ENCODE measurements at places on chromosomes 11 and 22.

GRCh38 chr11:114247070-114247789 is 49.0 kb upstream of the NNMT start:
- no peak for DNase-seq

- no peak for DNase-seq
Measured at GRCh38 chr11:45041596-45041995, 90.9 kb upstream of the TP53I11 start.

DNA sequence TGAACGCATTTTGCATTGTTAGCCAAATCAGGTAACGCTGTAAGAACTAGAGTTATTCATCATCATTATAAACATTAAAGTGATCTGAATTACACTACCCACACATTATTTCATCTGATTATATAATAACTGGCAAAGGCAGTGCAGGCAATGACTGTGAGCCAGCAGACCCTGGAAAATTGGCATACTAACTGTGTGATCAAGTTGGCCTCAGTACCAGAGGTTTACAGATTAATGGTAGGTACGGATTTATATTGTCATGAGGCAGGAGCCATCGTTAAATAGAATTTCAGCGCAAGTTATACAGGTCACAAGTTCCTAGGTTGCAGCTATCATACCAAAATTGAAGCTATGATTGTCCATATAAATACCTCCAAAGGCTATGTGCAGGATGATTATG is 225.4 kb downstream of the CNTN5 start:
- DNase-seq = no peak

GRCh38 chr11:27909386-27909785 is 198.6 kb downstream of the KIF18A start:
- no peak for DNase-seq

- no peak for DNase-seq
Measured at GRCh38 chr11:128961645-128962044, 19.0 kb upstream of the TP53AIP1 start.

DNA sequence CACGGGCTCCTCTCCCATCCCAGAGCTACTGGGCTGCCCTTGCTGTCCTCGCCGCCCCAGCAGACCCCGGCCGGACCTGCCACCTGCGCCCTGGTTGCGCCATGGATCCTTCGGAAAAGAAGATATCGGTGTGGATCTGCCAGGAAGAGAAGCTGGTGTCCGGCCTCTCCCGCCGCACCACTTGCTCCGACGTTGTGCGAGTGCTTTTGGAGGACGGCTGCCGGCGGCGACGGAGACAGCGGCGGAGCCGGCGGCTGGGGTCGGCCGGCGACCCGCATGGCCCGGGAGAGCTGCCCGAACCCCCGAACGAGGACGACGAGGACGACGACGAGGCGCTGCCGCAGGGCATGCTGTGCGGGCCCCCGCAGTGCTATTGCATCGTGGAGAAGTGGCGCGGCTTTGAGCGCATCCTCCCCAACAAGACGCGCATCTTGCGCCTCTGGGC is 382 bp downstream of the RASSF10 start:
- no peak for DNase-seq

GRCh38 chr11:102926517-102926916 is 29.0 kb downstream of the MMP13 start:
- DNase-seq = no peak

- DNase-seq = peak; percentile 7
Measured at GRCh38 chr11:8593935-8594909, at the start of gene STK33. TSS of gene STK33 (minus strand) at chr11:8594228. CDS start at chr11:8474905, 119,323 bp downstream.

DNA sequence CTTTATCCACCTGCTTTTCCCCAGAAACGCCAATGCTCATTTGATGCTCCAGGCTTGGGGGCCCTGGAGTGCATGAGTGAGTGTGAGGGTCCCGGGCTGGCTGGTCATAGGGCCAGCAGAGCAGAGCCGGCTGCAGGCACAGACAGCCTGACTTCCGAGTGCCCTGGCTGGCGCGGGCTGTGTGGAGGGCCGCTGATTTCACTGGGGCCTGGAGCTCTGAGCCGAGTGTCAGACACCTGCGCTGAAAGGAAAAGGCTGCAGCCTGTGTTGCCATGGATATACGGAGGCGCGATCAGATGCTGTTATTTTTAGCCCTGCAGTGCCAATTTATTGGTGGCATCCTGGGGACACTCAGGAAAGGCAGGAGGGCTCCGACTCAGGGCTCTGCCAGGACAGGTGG is 87.6 kb downstream of the ST3GAL4 start:
- no peak for DNase-seq

- DNase-seq = peak; percentile 36
Measured at GRCh38 chr22:31947296-31947695, 3.0 kb downstream of the YWHAH start.

- DNase-seq = no peak
Measured at GRCh38 chr11:72452495-72452894, 18.2 kb upstream of the CLPB start.

DNA sequence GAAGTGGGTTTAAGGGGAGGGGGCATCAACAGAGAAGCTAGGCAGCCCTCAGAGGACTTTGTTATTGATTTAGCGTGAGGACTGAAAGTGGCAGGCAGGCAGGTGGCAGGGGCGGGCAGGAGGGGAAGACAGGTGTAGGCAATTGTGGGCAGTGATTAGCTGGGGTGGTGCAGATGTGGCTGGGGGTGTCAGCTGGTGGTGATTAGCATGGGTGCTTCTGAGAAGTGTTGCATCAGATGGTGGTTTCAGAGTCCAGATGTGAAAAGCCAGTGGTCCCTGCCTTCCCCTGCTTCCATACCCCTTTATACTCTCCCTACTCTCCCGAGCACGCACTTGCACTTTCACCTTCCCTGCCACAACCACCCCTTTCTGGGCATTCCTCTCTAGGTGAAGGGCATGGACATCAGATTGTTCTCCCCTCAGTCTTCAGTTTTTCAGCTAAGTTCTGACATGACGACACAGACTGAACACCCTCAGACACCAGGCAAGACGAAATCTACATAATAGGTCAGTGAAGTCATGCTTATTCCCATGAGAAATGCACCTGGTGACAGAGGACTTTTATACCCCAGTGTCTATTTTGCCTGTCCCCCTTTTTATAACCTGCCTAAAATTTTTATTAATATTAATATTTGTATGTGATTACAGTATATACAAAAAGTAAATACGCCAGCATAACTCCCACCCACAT is 435.7 kb upstream of the CADM1 start:
- no peak for DNase-seq

GRCh38 chr22:19876941-19877625 is 22.4 kb upstream of the GNB1L start:
- DNase-seq = no peak

GRCh38 chr11:121543836-121544380 is 91.1 kb upstream of the SORL1-AS1 start:
- no peak for DNase-seq

DNA sequence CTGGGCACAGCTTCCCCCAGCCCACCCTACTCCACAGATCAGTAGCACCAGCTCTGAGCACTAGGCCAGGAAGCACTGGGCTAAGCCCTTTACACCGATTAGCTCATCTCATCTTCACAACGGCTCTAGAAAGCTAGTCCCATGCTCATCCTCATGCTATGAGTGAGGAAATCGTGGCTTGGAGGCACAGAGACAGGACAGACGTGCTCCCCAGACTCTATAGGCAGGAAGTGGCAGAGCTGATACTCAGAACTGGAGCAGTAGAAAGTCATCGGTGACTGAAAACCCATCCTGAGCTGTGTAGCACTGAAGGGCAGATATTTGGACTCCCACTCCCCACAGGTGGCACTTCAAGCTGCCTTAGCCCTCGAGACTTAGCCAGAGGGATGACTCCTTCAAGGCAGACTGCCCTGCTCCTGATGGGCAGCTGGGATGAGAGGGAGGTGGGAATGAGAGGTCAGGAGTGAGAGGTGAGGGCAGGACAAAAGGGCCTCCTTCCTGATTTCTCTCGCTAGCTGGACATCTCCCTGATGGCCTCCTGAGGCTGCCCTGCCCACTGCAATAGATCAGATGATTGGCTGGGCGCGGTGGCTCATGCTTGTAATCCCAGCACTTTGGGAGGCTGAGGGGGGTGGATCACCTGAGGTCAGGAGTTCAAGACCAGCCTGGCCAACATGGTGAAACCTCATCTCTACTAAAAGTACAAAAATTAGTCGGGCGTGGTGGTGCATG is 9.7 kb downstream of the CD5 start:
- DNase-seq = peak; percentile 73

GRCh38 chr22:35882211-35883030 is 146.2 kb downstream of the RBFOX2 start:
- no peak for DNase-seq

DNA sequence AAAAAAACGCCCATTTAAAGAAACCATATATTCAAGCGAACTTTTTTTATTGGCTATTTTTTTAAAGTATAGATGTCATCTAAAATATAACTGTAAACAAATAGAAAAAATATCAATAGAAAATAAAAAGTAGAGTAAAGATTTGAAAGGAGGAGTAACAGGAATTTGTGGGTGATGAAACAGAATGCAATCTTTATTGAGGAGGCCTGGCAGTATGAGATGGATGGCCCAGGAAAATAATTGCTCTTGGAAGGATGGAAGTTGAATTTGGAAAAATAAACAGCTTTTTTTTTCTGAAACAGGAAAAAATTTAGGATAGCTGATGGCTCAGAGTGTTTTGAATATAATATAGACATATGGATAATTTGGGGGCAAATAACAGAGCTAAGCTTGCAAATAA is 219.0 kb downstream of the CASP12 start:
- DNase-seq = no peak

DNA sequence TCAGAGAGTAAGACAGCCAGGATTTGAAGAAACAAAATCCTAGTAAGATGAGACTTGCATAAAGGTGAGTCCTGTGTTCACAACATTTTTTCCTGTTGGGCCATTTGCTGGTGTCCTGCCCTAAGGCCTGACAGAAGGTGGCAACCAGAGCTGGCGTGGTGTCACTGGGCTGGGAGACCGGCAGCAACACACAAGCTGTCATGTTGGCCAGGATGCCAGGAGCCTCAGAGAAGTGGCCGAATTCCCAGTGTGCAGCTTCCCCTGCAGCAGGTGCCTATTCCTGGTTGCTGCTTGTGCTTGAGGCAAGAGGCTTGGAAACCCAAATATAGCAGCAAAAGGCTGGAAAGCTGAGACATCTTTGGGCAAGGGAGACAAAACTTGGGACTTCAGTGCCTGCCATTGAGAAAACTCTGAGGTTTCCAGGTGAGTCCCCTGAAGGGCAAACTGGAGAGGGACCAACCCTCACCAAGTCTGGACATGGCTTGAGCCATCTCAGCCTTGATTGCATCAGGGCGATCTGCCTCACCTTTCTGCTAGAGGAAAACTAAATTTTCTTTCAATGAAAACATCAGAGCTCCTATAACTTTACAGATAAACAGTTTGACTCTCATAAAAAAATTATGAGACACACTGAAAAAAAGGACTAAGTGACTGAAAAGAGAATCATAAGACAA is 25.9 kb downstream of the ALG12 start:
- DNase-seq = no peak
